ENCODE measurements at places on chromosomes 7 and 10.
A peak's percentile ranks its signal among the peaks of the same experiment; 100 is the strongest.

DNA sequence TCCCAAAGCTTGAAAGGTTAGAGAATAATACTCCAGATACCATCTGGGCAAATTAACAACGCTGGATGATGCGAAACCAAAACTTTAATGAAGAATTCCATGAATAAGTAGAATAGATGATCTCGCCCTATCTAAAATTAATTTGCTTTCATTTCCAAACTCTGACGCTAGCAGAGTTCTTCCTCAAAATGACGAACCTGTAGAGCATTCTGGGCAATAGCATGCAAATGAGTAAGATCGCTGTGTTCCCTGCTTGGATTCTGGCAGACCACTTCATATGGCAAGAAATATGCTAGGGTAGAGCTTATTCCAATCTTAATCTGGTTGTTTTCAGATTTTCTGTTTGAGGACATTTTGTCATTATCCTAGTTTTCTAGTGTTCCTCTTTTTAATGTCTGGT is 36.1 kb upstream of the SMNDC1 start:
- no peak for DNase-seq

- DNase-seq, result no peak
These were observed 468.1 kb upstream of the NRP1 start for GRCh38 chr10:33802566-33802965.

- no peak for DNase-seq
These were observed 387.5 kb downstream of the CCSER2 start for GRCh38 chr10:84715911-84716310.

- no peak for DNase-seq
These were observed 80.7 kb upstream of the PDGFA start for GRCh38 chr7:600149-601035.

DNA sequence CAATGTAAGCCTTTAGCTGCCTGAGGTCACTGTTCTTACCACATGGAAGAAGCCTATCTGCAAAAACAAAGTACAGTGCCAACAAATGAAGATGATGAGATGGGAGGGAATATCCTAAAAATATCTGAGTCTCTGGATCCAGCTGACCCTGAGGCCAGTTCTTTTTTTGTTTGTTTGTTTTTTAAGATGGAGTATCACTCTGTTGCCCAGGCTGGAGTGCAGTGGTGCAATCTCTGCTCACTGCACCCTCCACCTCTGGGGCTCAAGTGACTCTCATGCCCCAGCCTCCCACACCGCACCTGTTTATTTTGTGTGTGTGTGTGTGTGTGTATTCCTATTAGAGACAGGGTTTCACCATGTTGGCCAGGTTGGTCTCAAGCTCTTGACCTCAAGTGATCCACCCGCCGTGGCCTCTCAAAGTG is 44.9 kb downstream of the HYCC1 start:
- no peak for DNase-seq

GRCh38 chr10:77185696-77186095 is 451.9 kb downstream of the KCNMA1 start:
- no peak for DNase-seq

- no peak for DNase-seq
These were observed 177.9 kb downstream of the SKAP2 start for GRCh38 chr7:26686448-26686981.

- DNase-seq, result no peak
These were observed 169.6 kb upstream of the ITGB1 start for GRCh38 chr10:33127622-33128021.

DNA sequence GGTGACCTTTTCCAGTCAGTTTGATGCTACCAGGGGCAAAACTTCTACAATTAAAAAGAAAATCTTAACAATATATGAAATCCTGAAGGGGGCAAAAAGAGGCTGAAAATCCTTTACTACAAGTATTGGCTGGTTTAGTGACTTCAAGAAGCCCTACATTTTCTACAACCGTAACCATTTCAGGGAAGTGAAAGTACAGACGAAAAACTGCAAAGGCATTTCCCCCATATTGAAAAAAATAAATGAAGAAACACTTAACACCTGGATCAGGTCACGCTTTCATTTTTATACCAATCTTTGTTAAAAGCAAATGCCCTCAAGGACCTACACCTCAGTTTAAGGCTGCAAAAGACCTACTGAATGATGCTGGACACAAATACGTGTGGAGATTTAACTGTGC is 38.6 kb downstream of the IL6 start:
- DNase-seq, result no peak

- no peak for DNase-seq
These were observed 27.3 kb downstream of the NCOA4 start for GRCh38 chr10:46002916-46003693.

DNA sequence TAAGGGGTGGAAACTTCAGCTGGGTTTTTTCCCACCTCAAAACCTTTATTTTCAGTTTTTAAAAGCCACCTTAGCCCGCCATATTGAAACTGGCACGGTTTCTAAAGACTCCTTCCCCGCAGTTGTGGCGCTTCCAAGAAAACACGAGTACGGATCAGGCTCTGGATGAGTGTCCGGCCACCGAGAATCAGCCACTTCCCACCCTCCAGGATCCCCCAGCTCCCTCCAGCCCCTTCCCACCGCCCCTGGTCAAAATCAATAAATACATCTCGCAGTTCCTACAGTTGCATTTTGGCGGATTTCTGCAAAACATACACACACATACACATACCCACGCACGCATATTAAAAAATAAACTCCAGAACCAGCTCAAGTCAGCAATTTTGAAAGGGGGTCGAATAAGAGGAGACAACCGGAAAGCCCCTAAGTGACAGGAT is 1.1 kb downstream of the SFMBT2 start:
- peak; percentile 9 for DNase-seq

DNA sequence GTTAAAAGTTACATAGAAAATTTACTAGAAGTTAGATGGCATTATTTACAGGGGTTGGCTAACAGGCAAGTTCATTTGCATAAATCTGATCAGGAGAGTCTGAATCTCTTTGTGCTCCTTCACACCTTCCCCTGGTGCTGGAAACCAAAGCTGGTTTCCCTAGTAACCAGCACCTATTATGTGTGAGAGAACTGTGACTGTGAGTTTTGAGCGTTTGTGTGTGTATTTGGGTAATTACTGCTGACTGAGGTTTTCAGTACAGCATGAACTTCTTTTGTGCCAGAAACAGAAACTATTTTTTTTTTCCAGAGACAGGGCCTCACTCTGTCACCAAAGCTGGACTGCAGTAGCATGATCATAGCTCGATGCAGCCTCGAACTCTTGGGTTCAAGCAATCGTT is 10.3 kb upstream of the IFIT1B start:
- DNase-seq, result no peak

DNA sequence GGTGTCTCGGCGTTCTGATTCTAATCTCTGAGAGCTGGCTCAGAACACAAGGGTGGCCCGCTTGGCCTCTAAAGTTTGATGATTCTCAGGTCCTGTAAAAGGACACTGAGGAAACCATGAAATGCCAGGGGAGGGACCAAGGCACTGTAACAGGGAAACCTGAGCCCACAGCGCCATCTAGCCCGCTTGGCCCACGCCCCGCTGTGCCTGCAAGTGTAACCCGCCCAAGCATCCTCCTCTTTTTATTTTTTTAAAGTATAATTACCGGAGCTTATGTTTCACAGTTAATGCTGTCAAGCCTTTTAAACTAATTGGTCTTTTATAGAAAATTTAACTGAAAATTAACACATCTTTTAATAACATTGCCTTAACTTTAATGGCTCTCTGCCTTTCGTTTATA is 734.7 kb downstream of the KCNMA1 start:
- no peak for DNase-seq

DNA sequence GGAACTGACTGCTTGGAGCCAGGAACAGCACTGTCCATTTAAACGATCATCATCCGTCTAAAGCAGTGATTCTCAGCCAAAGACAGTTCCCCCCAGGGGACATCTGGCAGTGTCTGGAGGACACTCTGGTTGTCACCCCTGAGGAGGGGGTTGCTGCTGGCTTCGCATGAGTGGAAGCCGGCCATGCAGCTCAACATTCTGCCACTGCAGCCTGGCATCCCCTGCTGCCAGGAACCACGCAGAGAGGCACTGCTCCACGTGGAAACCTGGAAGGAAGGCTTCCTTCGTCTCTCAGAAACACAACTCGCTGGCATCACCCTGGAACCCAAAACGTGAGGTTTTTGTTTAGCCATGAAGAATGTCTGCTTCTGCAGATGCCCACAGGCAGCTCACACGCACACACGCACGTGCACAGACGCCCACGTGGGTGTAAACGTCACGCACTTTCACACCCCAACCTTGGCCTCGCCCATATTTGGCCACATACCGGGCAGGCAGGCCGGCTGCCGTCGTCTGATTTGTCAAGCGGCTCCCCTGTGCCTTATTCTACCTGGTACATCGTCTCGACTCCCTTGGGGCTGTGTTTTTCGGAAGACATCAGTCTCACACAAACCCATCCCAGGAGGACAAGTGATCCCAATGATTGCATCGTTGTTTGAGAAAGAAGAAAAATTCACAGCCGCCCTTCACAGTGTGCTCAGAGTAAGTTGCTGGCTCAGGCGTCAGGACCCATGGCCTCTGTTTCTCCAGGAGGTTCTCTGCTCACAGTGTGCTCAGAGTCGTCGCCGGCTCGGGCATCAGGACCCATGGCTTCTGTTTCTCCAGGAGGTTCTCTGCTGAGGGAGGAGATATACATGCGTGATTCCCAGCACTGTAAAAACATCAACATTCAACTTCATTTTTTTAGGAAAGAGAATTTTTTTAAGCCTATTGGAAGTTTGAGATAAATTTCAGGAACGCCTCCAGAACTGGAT is 127.2 kb upstream of the PPP2R2D start:
- DNase-seq, result no peak

GRCh38 chr7:122790591-122790990 is 87.9 kb upstream of the RNF148 start:
- no peak for DNase-seq

DNA sequence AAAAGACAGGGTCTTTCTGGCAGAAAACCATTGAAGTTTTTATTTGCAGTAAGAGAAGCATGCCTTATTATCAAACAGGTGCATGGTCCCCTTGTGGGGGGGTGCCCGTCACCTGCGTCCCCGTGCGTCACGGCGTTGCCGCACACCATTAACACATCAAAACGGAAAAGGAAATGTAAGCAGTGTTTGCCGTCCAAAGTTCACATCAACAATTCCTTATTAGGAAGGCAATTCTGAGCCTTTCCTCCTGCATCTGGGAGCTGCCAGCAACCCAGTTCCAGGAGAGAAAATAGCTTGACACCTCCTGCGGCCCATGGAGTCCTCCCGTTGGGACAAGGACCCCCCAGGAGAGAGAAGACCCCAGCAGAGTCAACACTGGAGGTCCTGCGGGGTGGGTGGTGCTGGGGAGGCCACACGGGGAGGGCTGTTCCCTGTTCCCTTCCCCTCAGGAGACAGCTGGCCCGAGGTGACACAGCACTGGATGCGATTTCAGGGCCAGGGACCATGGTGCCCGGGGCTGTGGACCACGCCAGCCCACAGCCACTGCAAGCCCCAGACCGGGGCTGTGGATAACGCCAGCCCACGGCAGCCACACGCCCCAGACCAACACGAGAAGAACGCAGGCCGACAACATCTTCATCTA is 39.5 kb downstream of the DIP2C start:
- no peak for DNase-seq

DNA sequence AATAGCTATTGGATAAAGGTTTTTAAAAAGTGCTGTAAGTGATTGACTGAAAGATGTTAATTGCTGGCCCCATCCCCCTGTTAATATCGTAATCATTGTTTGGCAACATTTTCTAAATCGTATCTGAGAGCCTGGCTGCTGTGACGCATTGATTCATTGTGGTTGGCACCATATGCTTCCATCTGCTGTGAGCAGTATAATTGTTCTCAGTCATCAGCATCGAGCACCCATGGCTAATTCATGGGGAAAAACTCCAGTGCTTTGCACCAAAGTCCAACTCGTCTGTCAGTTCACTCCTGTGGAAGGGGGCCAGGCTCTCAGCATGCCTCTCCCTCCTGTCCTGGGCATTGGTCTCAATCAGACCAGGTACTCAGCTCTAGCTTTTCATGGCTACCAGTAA is 205.2 kb downstream of the STK31 start:
- no peak for DNase-seq

GRCh38 chr10:20363684-20364083 is 533.4 kb downstream of the NEBL start:
- no peak for DNase-seq

GRCh38 chr10:28810057-28810870 is 132.9 kb downstream of the BAMBI start:
- no peak for DNase-seq

GRCh38 chr10:28169525-28169924 is 133.3 kb downstream of the MPP7 start:
- no peak for DNase-seq

GRCh38 chr7:151708610-151709009 is 168.3 kb downstream of the PRKAG2 start:
- DNase-seq, result no peak

DNA sequence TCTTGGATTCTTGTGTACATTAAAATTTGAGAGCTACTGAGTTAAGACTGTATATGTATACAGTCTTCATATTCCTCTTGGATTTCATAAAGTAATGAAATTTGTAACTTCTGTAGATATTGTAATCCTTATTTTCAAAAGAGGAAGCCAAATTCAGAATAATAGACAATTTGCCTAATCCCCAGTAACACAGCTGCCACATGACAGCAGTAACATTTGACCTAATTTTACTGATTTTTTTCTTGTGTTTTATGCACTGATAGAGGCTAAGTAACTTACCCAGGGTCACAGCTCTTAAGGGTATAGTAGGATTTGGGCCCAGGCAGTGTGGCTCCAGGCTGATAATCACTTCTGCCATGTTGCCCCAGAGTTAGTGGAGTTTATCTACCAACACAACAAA is 40.4 kb upstream of the IL6 start:
- DNase-seq, result no peak

GRCh38 chr7:92306153-92306552 is 60.4 kb downstream of the ANKIB1 start:
- DNase-seq, result no peak

DNA sequence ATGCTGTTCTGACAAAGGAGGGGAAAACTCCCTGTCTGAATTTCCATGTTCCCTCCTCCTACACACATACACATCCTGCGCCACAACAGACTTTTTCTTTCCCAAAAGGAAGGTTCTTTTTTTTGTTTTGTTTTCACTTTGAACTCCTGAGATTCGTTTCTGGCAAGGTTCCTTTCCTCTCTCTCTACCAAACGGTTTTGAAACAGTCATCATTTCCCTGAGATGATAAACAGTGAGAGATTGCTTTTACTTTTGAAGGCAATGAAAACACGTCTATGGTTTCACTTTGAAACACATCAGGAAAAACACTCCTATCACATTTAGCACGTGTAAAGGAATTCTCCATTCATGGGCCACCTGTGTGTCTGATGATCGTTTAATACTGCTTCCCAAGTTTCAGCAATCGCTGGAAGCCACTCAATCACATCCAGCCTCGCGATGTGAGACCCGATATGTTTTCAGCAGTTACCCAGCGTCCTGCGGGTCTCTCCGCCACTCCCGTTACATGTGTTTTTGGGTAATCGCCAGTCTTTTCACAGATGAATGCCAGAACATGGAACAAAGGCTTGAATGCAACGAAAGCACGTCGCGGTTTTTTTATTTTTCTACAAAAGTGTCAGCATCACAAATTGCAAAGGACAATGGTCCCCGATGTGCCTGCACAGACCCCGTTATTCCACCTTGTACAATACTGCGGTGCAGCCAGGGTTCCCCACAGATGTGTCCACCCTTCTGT is 62.8 kb upstream of the CUX1 start:
- no peak for DNase-seq

GRCh38 chr10:68049289-68050078 is 25.6 kb downstream of the HERC4 start:
- no peak for DNase-seq

- no peak for DNase-seq
These were observed 340.6 kb upstream of the NRP1 start for GRCh38 chr10:33674986-33675599.

Measured in activated T-helper 9 cell treated with anti-CD3 and anti-CD28 coated beads, Interleukin-2, amount 50 U/mL, for 16 hours (primary cell).